ENCODE measurements at places on chromosomes 13 and 19.

GRCh38 chr13:49777746-49778614, 14.5 kb downstream of the KPNA3 start:
- DNase-seq: no peak

DNA sequence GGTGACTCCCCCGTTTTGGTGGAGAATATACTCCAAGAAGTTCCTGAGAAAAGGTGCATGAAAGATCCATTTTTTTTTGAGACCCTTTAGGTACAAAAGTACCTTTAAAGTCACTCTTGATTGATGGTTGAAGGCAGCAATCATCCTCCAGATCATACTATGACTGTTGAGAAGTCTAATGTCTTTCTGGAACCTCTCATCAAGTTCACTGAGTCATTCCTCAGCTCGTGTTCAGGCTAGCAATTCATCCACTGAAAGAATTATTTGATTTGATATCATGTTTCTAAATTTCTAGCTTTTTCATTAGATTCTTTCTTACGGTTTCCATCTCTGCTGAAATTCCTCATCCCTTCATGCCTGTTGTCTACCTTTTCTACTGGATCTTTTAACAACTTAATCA, 65.1 kb upstream of the GJB6 start:
- no peak for DNase-seq

DNA sequence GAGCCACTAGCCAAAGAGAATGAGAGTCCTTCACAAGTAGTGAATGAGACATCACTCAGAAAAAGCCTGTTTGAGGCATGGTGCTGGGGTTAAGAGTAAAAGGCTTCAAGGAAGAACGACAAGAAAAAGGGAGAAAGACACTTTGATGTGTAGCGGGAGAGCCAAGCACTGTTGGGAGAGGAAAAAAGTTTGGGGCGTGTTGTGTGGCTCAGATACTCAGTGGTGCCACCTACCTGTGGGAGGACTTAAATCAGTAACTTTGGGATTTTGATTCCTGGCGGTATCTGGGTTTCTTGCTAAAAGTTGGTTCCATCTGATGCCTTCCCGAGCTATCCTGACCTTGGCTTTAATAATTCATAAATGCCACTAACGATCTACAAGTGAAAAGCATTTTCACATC, 12.3 kb downstream of the ELSPBP1 start:
- no peak for DNase-seq

DNA sequence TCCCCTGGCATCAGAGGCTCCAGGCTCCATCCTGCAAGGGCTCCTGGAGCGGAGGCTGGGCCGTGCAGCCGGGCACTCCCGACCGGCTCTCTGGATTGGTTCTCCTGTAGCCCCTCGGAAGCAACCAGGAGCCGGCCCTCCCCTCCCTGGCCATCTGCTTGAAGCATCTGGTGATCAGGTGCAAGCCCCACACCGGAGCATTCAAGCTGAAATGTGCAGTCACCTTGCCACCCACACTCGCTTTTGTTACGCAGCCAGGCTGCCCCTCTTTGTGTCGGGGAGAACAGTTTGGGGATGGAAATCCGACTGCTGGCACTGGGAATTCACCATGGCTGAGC, 258.8 kb downstream of the ZNF536 start:
- DNase-seq: no peak

GRCh38 chr13:106302011-106302410, 233.5 kb downstream of the EFNB2 start:
- DNase-seq: no peak

Data from ecto neural progenitor cell (in vitro differentiated cells).